Esophagus squamous epithelium (tissue), 5 donors: ENCODE measurements at places on chromosomes 7 and 10. TPM values are rescaled to one million over a fixed set of nuclear protein-coding genes. Genes with fewer than 3 reads are reported as not detected.

CYP2C18 gene
- total RNA-seq, result 53.5 TPM

AGR3 gene
- total RNA-seq, result not detected

DNA sequence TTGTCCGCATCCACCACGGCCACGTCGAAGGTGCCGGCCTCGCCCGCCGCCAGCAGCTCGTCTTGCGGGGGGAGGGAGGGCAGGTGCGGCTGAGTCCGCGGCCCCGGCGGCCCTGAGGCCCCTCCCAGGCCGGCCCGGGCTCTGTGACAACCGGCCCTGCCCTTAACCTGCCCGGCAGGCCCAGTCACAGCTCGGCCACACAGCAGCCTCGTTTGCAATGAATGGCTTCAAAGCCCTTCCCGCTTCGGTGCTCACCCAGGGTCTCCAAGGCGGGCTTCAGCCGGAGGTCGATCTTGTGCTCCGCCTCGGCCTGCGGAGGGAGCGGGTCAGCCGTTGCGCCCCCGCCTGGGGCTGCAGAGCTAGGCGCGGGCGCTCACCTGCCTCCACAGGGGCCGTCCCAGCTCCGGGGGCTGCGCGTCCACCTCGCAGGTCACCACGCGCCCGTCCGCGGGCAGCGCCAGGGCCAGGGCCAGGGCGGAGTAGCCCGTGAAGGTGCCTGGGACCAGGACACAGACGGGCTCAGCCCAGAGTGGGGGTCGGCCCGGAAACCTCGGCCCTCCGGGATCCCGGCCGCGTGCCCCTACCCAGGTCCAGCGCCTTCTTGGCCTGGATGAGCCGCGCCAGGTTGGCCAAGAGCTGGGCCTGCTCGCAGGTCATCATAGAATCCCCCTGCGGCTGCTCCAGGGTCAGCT, 928 bp downstream of the COMTD1 start:
- peak overlapping the region; percentile 61 for H3K4me3 ChIP-seq
- peaks cover 40% of the 10 kb centered on the region for H3K36me3 ChIP-seq
- peaks cover 15% of the 10 kb centered on the region for H3K4me1 ChIP-seq
- DNase-seq, result no peak
- peak overlapping the region; percentile 97 for H3K27ac ChIP-seq

GRCh38 chr10:5467634-5468255, 31.6 kb downstream of the CALML5 start:
- H3K4me3 ChIP-seq, result no peak overlapping the region
- DNase-seq, result no peak
- H3K27ac ChIP-seq, result peak overlapping the region; percentile 82
- peaks cover 23% of the 10 kb centered on the region for H3K4me1 ChIP-seq
- H3K36me3 ChIP-seq, result no peaks in the 10 kb centered on the region
- H3K27me3 ChIP-seq, result no peaks in the 10 kb centered on the region

DNA sequence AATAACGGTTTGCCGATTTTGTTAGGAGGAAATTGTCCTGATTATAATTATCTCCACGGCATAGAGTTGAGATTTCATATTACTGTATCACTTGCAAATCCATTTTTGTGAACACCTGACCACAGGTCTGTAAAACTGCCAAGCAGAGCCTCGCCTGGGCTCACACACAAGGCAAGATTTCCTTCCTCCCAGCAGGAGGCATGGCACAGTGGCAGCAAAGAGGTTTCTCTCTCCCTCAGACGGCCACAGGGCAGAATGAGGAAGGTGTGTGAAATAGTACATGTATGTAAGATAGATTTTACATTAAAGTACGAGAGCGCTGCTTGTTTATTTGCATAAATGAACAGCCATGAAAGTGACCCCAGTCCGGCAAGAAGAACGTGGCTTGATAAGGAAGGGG, 130.1 kb downstream of the CELF2 start:
- H3K27ac ChIP-seq, result peak overlapping the region; percentile 28
- no peak for DNase-seq
- H3K36me3 ChIP-seq, result no peaks in the 10 kb centered on the region

GRCh38 chr10:133154996-133155778, 4.8 kb upstream of the KNDC1 start:
- DNase-seq, result no peak
- H3K36me3 ChIP-seq, result no peaks in the 10 kb centered on the region
- no peaks in the 10 kb centered on the region for H3K27me3 ChIP-seq
- no peak overlapping the region for H3K4me3 ChIP-seq

DNA sequence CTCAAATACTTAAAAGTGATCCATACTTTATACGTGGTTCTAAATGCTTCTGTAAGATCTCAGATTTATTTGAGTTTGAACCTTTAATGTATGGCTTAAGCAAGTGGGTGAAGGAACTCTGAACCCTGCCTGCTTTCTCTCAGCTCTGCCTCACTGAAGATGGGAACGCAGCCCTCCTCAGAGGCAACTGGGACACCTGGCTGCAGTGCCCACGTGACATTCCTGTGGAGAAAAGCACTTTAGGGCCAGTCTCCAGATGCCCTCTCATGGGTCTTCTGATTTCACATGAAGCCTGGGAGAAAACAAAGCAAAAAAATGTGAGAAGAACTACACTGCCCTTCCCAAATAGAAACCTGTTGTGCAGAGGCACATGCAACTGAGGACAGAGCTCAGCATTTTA, 242.6 kb upstream of the ANKRD30A start:
- H3K27me3 ChIP-seq, result no peaks in the 10 kb centered on the region
- H3K4me3 ChIP-seq, result no peak overlapping the region
- H3K27ac ChIP-seq, result no peak overlapping the region

DNA sequence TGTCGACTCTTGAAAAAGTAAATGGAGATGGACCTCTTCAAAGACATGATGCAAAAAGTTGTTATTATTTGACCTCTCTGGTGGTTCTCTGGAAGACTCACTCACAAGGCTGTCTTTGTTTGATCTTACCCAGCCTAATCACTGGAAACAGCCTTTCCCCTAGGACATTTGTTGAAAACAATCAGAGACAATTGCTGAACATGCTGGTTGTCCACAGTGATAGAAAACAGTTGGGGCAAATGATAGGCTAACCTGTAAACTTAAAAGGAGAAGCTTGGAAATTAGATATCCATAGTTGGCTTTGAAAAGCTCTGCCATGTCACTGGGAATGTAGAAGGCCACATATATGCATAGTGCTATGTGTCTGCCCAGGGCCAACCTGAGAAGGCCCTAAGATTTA, 22.9 kb upstream of the TES start:
- no peaks in the 10 kb centered on the region for H3K4me1 ChIP-seq
- H3K4me3 ChIP-seq, result no peak overlapping the region
- no peak for DNase-seq
- no peaks in the 10 kb centered on the region for H3K36me3 ChIP-seq
- no peak overlapping the region for H3K27ac ChIP-seq

CPA5 gene
- total RNA-seq, result not detected

- H3K4me1 ChIP-seq, result no peaks in the 10 kb centered on the region
- no peaks in the 10 kb centered on the region for H3K36me3 ChIP-seq
- H3K27ac ChIP-seq, result peak overlapping the region; percentile 9
- no peaks in the 10 kb centered on the region for H3K27me3 ChIP-seq
Measured at GRCh38 chr7:38318803-38319416, 45.5 kb upstream of the TARP start.

ZNF467 gene
- total RNA-seq, result 1.2 TPM

GRCh38 chr10:21464134-21464533, 61.3 kb downstream of the SKIDA1 start:
- DNase-seq, result no peak
- H3K4me3 ChIP-seq, result no peak overlapping the region
- H3K4me1 ChIP-seq, result no peaks in the 10 kb centered on the region
- H3K36me3 ChIP-seq, result no peaks in the 10 kb centered on the region

C10orf95 gene
- 1.1 TPM for total RNA-seq

- H3K27ac ChIP-seq, result no peak overlapping the region
- H3K4me3 ChIP-seq, result no peak overlapping the region
- H3K4me1 ChIP-seq, result no peaks in the 10 kb centered on the region
Measured at GRCh38 chr7:40784176-40784575, 649.4 kb downstream of the SUGCT start.

EBF3 gene
- 2.0 TPM for total RNA-seq

DNA sequence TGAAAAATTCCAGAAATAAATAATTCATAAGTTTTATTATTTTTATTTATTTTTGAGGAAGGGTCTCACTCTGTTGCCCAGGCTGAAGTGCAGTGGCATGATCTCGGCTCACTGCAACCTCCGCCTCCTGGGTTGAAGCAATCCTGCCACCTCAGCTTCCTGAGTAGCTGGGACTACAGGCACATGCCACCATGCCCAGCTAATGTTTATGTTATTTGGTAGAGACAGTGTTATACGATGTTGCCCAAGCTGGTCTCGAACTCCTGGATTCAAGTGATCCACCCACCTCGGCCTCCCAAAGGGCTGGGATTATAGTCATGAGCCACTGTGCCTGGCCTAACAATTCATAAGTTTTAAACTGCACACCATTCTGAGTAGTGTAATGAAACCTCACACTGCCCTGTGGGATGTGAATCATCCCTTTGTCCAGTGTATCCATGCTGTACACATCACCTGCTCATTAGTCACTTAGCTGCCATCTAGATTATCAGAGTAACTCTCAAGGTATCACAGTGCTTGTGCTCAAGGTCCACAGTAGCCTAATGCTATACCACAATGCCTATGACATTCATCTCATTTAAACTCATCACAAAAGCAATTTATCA, 17.9 kb downstream of the RTKN2 start:
- H3K36me3 ChIP-seq, result no peaks in the 10 kb centered on the region
- no peak for DNase-seq
- no peaks in the 10 kb centered on the region for H3K27me3 ChIP-seq
- H3K27ac ChIP-seq, result no peak overlapping the region
- no peak overlapping the region for H3K4me3 ChIP-seq

DNA sequence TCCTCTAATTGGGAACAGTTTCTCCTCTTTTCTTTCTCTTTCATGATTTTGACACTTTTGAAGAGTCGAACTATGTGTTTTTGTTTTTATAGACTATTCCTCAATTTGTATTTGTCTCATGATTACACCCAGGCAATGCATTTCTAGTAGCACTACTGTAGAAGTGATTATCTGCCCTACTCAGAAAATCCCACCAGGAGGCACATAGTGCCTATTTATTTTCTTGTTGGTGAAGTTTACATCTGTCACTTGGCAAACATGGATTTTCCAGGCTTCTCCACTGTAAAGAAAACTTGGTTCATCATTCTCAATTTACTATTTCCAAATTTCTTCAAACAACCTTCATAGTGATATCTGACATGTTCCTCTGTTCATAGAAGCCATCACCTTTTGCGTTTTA, 893.9 kb downstream of the CCSER2 start:
- no peak overlapping the region for H3K4me3 ChIP-seq
- H3K4me1 ChIP-seq, result no peaks in the 10 kb centered on the region
- H3K27ac ChIP-seq, result no peak overlapping the region
- H3K36me3 ChIP-seq, result no peaks in the 10 kb centered on the region

GRCh38 chr10:48725708-48726107, 41.0 kb downstream of the WDFY4 start:
- DNase-seq, result no peak
- H3K4me3 ChIP-seq, result no peak overlapping the region
- no peaks in the 10 kb centered on the region for H3K27me3 ChIP-seq

GRCh38 chr10:91123261-91123660, 97.2 kb upstream of the PCGF5 start:
- no peaks in the 10 kb centered on the region for H3K27me3 ChIP-seq
- no peak for DNase-seq
- H3K27ac ChIP-seq, result no peak overlapping the region
- no peak overlapping the region for H3K4me3 ChIP-seq

GRCh38 chr10:1420661-1421362, 316.5 kb downstream of the ADARB2 start:
- no peak for DNase-seq
- no peaks in the 10 kb centered on the region for H3K36me3 ChIP-seq
- H3K27ac ChIP-seq, result no peak overlapping the region
- peaks cover 3% of the 10 kb centered on the region for H3K4me1 ChIP-seq

GRCh38 chr7:28956608-28957063, 1.5 kb downstream of the TRIL start:
- H3K4me3 ChIP-seq, result peak overlapping the region; percentile 47
- DNase-seq, result no peak
- H3K36me3 ChIP-seq, result no peaks in the 10 kb centered on the region
- peak overlapping the region; percentile 91 for H3K27ac ChIP-seq

NUPR2 gene
- not detected for total RNA-seq

- DNase-seq, result no peak
- peaks cover 4% of the 10 kb centered on the region for H3K27me3 ChIP-seq
- H3K36me3 ChIP-seq, result no peaks in the 10 kb centered on the region
- H3K27ac ChIP-seq, result no peak overlapping the region
- peak overlapping the region; percentile 55 for H3K4me3 ChIP-seq
- peaks cover 27% of the 10 kb centered on the region for H3K4me1 ChIP-seq
Measured at GRCh38 chr7:128104108-128104742, 73.0 kb upstream of the LRRC4 start.

- no peaks in the 10 kb centered on the region for H3K4me1 ChIP-seq
- H3K27ac ChIP-seq, result no peak overlapping the region
- no peaks in the 10 kb centered on the region for H3K36me3 ChIP-seq
- no peak overlapping the region for H3K4me3 ChIP-seq
- H3K27me3 ChIP-seq, result no peaks in the 10 kb centered on the region
Measured at GRCh38 chr10:4382811-4383210, 443.2 kb upstream of the AKR1E2 start.
